ENCODE measurements at places on chromosomes 5 and 9.

DNA sequence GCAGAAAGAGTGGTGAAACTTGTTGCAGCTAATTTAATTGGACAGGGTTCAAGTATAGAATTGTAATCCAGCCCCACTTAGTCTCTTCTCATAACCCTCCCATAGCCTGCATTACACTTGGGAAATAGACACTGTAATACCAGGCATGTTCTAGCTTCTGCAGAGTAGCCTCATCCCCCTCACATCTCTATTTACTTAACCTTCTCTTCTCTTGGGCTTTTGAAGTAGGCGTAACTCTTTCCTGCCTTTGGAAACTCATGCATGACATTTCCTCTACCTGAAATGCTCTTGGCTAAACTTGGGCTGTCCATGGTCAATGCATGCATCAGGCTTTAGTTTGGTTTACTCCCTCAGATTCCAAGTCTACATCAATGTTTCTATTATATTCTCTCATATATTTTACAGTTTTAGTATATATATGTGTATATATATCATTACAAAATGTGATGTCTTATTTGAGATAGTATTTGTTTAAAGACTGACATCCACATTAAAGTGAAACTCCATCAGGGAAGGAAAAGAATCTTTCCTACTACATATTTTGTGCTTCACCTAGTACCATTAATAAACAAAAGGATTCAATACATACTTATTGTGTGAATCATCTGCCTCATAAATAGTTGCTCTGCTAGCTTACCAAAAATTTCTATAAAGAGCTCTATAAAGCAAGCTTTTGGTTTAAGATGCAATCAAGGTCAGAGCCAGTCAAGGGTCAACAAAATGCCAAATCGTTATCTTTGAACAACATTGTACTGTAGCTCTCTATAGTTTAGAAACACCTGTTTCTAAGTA lies 1158.0 kb downstream of the MAT2B start:
- DNase-seq, result no peak

DNA sequence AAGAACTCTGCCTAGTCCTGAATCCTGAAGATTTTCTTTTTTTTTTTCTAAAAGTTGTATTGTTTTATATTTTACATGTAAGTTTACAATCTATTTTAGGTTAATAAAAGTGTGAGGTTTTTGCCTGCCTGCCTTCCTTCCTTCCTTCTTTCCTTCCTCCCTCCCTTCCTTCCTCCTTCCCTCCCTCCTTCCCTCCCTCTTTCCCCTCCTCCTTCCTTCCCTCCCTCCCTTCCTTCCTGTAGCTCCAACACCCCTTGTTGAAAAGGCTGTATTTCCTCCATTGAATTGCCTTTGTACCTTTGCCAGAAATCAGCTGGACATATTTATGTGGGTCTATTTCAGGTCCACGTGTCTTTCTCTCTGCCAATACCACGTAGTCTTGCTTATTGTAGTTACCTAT lies 46.6 kb downstream of the CACNA1B start:
- DNase-seq, result no peak

DNA sequence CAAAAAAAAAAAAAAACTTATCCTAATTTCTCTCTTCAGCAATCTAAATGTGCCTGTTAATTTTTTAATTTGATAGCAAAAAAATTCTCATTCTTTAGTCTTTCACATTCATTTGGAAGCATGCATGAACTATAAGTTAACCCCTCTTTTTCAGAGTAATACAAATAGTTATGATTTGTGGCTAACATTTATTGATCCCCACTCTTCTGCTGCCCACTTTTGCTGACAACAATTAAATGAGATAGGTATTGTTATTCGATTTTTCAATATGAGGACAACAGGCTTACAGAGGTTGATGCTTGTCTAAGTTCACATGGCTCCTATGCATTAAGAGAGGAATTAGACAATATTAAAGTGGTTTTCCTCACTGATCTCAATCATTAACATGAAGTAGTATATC lies 2.9 kb upstream of the NR3C1 start:
- DNase-seq, result no peak

GRCh38 chr5:163024936-163025335 lies 412.5 kb upstream of the CCNG1 start:
- no peak for DNase-seq

GRCh38 chr9:113906411-113907110 lies 30.5 kb downstream of the ZNF618 start:
- DNase-seq, result no peak

DNA sequence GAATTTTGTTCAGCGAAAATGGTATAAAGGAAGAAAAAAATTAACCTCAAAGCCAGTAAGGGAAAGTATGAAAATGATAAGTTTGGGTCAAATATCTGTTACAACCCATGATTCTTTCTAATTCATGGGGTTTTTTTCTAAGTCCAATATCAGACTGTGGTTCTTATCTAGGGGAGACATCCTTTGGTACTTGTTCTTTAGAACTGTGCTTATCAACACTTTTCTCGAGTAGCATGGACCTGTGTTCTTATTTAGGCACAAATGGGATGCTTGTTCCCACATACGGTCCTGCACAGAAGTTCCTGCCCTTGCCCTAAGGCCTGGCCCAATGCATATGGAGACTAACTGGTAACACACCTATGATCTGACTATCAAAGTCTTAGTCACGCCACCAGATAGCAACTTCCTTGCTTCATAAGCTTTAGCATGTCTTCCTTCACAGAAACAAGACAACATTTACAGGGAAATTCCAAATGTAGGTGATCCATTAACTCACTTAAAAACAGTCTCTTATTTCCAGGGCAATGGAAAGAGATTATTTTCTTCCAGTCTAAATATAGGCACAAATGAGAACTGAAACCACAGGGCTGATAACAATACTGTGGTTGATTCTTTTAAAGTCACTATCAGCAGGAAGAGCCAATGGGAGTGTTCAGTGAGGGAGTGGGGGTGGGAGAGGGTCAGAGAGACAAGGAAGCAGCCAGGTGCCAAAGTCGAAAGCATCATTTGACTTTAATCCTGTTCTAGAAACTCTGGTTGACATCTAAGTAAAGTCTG lies 268.8 kb upstream of the ANKRD55 start:
- no peak for DNase-seq

DNA sequence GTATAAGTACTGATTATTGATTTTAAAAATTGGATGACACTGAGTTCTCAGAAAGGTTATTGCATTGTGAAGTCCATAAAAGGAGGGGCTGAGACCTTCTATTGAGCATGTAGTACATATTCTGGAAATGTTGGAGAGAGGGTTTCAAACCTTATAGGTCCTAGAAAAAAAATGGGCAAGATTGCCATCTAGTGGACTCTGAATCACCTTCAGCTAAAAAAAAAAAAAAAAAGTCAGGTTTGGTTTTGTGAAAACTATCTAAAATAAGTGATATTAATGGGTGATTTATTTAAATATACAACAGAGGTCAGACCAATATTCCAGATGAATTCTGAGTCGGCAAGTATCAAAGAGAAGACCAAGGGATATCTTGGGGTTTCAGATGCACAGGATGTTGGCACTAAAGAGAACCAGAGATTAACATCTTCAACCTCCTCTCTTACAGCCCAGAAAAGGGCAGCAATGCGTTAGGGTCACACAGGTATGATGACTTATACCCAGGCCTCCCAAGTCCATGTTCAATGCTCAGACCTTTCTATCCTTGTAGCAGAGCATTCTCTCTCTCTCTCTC lies 109.8 kb upstream of the NMUR2 start:
- DNase-seq, result no peak

All from Panc1 (cell line).